ENCODE measurements at places on chromosomes 6 and 20. TPM values are rescaled to one million over a fixed set of nuclear protein-coding genes. Genes with fewer than 3 reads are reported as not detected.

DNA sequence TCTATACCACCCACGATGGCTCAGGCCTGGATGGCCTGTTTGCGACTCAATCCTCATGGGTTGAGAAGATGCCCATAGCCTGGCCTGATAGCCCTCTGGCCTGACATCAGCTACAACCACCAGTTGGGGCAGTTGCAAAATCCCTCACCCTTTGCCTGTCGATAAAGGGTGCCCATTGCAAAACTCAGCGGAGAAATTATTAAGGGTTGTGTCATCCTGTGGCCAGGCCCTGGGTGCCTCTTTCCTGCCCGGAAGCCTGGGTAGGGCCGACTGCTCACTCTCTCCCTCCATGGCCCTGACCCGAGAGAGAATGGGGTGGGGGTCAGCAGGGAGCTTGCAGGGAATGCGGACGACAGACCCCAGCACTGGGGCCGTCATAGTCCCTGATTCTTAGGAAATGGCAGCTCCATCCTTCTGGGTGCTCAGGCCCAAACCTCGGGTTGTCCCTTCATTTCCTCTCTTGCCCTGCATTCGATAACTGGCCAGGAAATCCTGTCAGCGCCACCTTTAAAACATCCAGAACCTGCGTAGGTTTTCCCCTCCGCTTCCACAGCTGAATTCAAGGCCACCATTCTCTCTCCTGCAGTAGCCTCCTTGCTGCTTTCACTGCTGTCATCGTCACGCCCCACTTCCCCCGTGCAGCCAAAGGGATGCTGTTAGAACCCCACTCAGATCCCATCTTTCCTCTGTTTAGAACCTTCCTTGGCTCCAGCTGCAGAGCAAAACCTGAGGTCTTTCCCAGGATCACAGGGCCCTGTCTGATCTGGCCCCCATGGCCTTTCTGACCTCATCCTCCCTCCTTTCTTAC lies 31.1 kb downstream of the CEBPB start:
- no peak for DNase-seq

DNA sequence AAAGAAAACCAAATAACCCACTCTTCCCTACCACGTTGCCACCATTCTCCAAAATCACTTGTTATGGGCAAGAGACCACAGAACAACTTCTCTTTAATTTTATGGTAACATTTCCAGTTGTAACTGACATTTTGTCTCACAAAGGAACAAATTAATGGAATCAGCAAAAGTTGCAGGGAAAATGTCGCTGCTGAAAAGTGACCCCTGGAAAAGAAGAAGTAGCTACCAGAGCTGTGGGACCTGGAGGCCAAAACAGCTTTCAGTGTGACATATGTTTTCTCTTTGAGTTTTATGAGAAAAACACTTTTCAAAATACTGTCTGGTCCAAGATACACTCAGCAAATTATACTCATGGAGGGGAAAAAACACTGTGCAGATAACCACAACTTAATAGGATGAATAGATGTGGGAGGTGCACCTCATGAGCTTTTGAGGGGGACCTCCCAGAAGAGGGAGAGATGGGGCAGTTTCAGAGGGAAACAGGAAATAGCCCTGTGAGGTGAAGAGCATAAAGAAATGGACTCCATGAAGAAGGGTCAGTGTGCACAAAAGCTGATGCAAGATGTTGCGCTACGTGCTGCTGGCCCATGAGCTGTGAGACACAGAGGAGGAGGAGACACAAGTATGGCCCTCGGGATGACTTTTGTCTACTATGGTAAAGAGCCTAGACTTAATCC lies 87.3 kb downstream of the DTNBP1 start:
- DNase-seq, result no peak

DNA sequence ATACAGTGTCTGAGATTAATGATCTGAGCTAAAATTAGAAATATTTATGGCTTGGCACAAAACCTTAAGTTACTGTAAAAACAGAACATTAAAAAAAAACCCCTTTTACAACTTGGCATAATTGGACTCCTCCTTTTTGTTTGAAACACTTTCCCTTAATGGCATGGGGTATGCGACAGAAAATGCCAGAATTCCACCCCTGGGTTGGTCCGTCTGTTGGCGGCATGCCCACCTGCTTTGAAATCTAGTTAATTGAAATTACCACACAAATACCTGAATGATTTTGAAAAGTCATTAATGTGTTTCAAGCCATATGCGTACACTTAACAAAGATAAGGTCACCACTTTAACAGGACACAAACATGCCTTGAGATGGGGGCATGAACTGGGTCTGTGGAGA lies 175.1 kb upstream of the FOXQ1 start:
- DNase-seq, result no peak

- no peak for DNase-seq
These were observed 117.5 kb upstream of the KCNK16 start for GRCh38 chr6:39440039-39440426.

- DNase-seq, result peak; percentile 63
These were observed 59.2 kb downstream of the KCNS1 start for GRCh38 chr20:45041464-45042337.

DNA sequence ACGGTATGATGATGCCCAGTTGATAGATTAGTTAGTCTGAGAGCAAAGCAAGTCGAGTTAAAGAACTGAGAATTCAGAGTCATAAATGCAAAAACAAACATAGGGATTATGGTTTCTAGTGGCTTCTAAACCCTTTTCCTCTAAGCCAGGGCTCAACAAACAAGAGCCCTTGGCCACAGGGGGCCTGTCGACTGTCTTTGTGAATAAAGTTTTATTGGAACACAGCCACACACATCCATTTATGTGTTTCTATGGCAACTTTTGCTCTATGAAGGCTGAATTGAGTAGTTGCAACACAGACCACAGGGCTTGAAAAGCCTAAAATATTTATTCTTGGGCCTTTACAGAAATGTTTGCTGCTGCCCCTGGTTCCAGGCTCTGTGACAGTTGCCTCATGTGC lies 76.2 kb downstream of the SLC24A3 start:
- no peak for DNase-seq

GRCh38 chr6:20631549-20631924 lies 97.3 kb downstream of the CDKAL1 start:
- DNase-seq, result no peak

- DNase-seq, result no peak
These were observed 122.2 kb upstream of the TNFAIP3 start for GRCh38 chr6:137744877-137745276.

DNA sequence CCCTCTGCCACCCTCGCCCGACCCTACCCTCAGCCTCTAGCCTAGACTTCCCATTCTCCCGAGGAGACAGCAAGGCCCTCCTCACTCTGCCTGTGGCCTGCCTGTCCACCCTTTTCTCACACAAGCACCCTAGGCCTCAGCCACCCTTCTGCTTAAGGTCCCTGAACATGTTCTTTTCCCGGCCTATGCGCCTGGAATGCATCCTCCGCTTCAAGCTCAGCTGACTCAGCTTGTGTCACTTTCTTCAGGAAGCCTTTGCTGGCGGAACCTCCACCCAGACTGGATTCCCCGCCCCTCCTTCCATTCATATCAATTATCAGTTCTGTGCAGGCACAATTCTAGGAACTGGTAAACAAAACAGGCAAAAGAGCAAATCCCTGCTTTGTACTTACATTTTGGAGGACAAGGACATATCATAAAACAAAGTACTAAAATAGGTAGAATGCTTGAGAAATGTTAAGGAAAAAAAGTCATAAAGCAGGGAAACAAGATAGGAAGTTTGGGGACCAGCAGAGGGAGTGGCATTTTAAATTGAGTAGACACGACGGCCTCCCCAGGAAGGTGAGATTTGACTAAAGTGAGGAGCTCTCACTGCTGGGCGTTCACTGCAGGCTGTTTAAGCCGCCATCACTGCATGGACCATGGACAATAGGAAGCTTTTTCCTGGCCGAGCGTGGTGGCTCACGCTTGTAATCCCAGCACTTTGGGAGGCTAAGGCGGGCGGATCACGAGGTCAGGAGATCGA lies 17.9 kb upstream of the SNHG17 start:
- DNase-seq, result no peak

GRCh38 chr20:47727909-47728361 lies 57.3 kb downstream of the SULF2 start:
- no peak for DNase-seq

GRCh38 chr20:19903168-19903811 lies 113.9 kb upstream of the NAA20 start:
- no peak for DNase-seq

DNA sequence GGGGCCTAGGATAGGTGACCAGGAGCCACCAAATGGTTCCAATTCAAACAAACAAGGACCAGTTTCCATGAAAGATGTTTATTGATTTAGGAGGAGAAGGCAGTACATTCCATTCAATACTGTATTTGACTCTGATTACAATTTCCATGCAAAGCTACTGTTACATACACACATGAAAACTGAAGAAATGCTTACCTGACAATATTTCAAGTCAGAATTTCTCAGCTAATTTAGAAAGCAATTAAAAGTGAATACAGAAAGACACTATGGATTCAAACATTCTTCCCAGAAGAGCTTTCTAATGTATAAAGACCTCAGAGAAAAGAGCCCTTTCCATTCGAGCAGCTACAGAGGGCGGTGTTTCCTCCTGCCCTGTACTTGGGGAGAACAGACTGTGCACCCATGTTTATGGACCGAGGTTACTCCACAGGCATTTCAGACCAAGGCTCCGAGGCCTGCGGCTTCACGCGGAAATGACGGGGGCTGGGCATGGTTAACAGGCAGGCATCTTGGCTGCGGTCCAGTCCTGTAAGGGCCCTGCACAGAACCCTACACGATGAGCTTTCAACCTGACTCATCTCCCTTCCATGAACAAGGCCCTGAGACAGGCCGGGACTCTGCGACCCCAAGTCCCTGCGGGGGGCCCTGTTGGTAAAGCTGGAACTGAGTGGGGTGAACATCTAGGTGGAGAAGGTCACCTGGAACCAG lies 25.7 kb upstream of the TCFL5 start:
- DNase-seq, result no peak

DNA sequence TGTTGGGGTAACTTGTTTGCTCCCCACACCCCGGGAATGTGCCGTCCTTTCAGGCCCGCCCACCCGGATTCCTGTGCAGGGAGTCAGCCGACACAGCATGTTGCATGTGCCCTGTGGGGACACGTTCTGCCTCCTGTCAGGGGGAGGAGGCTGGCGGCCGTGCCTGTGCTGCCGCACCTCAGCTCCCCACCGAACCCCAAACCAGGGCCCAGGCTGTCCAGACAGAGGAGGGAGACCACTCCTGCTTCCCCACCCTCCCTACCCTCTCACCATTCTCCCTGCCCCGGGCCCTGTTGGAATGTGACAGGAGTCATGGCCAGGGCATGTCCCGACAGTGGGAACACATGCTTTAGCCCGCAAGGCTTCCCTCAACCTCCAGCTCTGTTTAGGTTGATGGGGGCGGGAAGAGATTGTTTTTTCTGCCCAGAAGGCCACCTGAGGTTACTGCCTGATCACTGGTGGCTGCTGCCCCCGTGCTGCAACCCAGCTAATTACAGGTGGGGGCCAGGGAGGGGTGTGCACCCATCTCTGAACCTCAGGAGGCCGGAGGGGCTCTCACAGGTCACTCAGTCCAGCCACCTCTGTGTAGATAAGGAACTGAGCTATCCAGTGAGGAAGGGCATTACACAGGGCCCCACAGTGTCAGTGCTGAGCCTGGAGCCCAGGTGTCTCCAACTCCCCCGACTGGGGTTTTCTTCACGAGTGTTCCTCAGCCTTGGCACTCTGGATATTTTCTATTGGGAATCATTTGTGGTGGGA lies 13.6 kb downstream of the LRRC73 start:
- DNase-seq, result no peak

GRCh38 chr20:40232756-40233155 lies 456.3 kb downstream of the MAFB start:
- no peak for DNase-seq

GRCh38 chr6:26157251-26158075 lies 70.2 kb downstream of the HFE start:
- peak; percentile 96 for DNase-seq

GRCh38 chr6:126614642-126615504 lies 275.0 kb downstream of the CENPW start:
- no peak for DNase-seq

- no peak for DNase-seq
These were observed 222.8 kb downstream of the KIF16B start for GRCh38 chr20:16350465-16350864.

- no peak for DNase-seq
These were observed 394.7 kb upstream of the SULF2 start for GRCh38 chr20:48180024-48180423.

DNA sequence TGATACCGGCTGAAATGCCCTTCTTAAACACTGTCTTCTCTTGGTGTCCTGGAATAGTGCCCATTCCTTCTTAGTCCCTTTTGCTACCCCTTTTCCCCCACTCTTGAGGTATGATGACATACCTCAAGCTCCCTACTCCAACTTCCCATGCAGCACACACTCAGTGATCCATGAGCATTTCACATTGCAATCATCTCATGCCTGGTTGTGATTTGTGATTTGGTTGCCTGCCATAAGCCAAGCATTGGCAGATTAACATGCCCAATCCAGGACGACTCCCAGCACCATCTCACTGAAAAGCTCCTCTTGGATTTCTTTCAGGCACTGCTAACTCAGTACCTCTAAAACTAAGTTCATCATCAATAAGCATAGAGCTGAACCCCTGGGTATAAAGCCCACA lies 14.7 kb upstream of the PTPRA start:
- DNase-seq, result no peak

DNA sequence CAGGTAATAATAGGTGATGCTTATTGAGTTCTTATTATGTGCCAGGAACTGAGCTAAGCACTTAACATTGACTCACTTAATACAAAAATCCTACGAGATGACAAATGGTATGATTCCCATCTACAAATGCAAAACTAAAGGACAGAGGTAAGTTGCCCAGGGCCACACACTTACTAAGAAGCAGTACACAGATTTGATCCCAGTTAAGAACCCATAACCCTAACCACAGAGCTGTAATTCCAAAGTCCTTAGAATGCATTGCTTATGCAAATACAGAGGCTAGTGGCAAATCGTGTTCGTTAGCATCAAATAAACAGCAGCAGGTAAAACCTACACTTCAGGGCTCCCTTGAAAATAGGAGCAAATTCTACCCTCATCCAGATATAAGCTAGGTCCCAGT lies 104.0 kb downstream of the SASH1 start:
- no peak for DNase-seq

GRCh38 chr20:48492015-48492714 lies 335.6 kb downstream of the PREX1 start:
- DNase-seq, result no peak

- DNase-seq, result no peak
These were observed 74.4 kb downstream of the SMOC2 start for GRCh38 chr6:168515376-168515775.

FOXC1 gene
- 7.9 TPM for total RNA-seq

SLC22A2 gene
- not detected for total RNA-seq

PLCB4 gene
- 5.9 TPM for total RNA-seq

HLA-DPB1 gene
- 8.0 TPM for total RNA-seq

PRICKLE4 gene
- total RNA-seq, result 6.4 TPM

MOCS1 gene
- total RNA-seq, result 12.1 TPM

PSORS1C1 gene
- 1.8 TPM for total RNA-seq

DACT2 gene
- total RNA-seq, result not detected

ANKRD66 gene
- not detected for total RNA-seq

PRSS16 gene
- total RNA-seq, result 0.05 TPM

Data from glomerular endothelial cell (primary cell).